Amygdala (tissue), 56 donors: ENCODE measurements at places on chromosomes 1 and 21.

GRCh38 chr1:87170157-87170556 is 158.5 kb upstream of the LMO4 start:
- DNase-seq, result no peak

DNA sequence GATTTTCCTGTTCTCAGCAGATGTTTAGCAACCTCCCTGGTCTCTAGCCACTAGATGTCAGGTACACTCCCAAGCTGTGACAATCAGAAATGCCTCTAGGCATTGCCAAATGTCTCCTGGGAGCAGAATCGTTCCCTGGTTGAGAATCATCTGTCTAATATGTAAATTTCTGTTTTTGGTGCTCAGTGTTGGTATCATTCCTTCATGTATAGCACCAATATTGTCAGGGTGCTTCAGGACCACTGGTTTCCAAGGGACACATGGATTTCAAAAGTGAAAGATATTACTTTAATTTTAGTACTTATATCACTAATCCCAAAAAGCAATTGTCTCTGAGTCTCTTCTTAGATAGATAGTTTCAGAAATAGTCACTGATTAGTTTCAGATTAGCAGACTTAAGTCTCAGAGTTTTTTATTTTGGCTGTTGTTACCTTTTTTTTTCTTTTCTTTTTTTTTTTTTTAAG is 160.1 kb downstream of the PTPRC start:
- no peak for DNase-seq

GRCh38 chr1:115295904-115296696 is 41.9 kb downstream of the NGF start:
- DNase-seq, result no peak

DNA sequence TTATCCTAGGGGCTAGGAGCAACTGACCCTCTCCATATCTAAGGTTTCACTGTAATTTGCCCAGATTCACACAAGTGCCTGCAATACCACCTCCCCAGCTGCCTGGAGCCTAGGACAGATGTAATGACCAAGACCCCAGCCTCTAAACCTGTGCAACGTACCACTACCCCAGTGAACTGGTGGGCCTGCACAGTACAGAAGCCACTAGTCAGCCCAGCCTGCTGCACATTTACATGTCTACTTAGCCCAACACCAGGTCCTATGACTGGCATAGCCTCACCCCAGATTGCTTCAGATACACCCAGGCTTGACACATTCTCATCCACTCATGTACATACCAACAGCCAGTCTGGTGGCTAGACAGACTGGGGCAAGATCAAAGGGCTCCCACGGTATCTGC is 1336.6 kb downstream of the BRINP3 start:
- no peak for DNase-seq

- DNase-seq, result no peak
These were observed 18.8 kb upstream of the MAP1LC3C start for GRCh38 chr1:242017580-242018233.
